ENCODE measurements at places on chromosomes 11 and 22.

DNA sequence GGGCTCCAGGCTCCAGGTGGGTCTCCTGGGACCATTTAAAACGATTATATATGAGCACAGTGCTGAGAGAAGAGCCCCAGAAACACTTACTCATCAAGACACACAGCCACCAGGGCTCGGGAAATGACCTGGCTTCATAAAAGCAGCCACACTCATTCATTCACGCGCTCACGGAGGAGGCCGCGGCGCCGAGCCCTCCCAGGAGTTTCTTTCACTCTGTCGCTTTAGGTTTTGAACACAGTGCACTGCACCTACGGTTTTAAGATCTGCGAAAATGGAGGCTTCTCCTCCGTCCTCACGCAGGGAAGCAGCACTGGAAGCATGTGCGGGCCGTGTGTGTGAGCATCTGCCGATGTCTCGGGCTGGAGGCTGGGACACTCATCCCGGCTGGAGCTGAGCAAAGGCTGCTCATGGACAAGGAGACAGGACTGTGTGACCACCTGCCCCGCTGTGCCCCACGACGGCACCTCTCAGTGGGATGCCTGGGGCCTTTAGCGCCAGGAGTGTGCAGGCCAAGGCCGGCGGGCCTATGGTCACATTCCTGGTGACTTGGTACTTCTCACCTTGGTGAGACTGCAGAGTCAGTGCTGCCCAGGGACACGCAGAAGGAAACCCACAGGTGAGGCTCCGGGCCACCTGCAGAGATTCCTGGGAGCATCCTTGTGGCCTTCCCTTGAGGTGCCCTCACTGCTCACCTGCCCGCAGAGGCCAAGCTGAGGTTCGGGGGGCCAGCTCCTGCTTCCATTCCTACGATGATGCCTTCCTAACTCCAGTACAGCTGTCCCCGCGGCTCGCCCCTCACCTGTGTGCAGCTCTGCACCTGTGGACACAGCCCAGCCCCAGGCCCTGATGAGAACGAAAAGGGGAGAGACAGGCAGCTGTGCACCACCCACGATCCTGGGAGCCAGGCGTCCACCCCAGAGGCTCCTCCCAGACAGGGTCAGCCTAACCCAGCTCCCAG, 872.0 kb downstream of the BRD1 start:
- DNase-seq, result no peak

DNA sequence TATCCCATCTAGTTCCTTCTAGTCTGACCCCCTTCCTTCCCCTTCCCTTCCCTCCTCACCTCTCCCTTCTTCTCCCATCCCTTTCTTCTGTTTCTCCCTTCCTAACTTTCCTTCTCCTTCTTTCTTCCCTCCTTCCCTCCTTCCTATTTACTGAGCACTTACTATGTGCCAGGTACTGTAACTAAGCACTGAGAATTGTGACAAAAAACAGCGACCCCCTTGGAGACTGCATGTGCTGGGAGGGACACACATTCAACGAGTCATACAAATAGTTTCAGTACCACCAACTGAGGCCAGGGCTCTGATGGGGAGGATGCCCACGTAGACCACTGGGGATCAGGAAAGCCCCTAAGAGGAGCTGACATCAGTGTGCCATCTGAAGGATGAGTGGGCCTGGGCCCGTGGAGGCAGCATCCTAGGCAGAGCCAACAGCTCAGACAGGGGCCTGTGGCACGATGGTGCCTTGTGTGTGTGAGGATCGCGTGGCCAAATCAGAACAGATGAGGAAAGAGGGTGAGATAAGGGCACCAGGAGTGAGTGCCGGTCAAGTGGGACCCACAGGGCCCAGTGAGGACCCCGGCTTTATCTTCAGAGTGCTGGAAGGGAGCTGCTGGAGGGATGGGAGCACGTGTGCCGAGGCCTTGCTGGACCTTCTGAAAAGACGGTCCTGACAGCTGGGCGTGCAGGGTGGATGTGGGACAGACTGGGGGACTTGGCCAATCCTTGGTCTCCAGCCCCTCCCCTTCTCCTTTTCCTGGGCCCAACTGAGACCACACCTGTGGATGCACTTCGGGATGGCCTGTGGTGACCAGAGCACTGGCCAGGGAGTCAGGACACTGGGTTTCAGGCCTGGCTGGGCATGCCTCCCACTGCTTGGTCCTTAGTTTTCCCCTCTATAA, 38.4 kb upstream of the CRYBB3 start:
- DNase-seq, result no peak

DNA sequence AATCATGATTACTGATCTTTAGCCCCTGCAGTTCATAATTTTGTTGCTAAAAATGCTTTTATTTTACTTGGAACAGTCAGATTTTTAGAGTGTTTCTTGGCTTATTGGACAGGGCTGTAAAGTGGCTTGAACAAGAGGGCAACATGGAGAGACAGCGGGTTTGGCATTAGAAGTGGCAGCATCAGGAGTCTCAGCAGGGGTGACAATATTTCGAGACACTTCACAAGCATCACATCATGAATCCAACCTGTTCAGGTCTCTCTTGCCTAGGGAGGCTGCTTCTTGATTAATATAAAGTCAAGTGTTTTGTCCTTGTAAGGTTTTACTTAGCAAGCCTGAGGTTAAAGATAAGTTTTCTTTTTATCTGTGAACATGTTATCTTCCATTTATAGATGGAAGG, 2249.5 kb downstream of the LRRC4C start:
- no peak for DNase-seq

GRCh38 chr11:33248416-33248971, 8.7 kb upstream of the HIPK3 start:
- no peak for DNase-seq

DNA sequence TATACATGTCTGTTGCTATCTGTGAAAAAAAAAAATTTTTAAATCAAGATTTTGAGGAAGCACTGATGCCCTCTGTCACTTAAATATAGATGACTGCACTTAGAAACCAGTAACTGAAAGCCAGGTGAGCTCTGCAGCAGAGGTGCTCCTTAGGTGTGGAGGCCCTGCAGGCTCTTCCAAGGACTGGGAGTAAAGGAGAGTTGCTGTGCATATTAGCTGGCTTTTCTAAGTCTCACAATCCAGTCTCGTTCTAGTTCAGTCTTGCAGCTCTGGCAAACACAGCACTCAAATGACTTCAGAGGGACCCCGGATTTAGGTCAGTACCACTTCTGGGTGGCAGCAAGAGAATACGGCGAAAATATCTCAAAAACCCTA, 61.0 kb downstream of the LARGE2 start:
- no peak for DNase-seq

DNA sequence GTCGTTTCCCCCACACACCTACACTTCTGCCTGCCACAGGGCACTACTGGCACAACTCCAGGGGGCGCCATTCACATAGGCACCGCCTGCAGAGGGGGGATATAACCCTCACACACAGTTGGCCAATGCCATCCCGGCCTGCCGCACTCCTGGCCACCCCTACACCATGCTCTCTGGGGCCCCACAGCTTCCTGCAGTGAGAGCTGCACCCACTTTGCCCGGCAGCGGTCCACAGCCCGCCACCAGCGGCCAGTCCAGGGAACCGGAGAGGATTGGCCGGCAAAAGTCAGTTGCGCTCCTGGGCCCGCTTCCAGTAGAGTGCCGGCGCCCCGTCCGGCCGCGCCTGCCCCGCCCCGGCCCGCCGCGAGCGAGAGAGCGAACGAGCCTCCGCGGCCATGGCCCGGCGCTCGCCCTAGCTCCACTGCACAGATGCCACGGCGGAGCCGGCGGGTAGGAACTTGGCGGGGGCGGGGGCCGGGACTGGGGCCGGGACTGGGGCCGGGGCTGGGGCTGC, 25.6 kb upstream of the SUSD2 start:
- peak; percentile 54 for DNase-seq

DNA sequence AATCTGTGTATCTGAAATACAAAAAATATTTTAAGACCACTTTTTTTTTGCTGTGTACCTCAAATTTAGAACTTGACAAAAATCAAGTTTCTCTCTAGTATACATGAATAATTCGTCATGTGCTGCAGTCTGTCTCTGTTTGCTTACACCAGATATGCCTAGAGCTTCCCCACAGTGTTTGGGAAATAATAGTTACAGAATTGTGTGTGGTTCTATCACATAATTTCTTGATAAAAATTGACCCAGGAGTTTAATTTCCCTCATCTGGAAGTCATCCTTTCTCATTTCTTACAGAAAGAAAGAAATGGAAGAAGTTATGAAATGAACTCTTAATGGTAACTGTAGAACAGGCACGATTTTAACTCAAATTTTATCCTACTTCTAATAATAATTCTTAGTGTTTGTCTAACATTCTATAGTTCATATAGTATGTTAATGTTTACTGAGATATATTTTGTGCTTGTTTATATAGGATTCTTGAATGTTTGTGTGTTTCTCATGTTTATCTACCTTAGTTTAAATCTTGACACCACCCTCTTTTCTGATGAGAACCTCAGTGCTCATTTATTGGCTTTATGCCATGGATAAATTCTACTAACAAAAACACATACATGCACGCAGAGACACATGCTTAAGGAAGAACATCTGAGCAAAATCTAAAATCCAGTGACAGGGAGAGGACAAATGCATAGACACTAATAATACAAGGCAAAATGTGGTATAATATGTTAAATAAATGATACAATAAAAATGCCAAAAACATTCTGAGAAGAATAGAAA, 61.4 kb upstream of the CTSC start:
- no peak for DNase-seq

Measured in globus pallidus (tissue), 1 donor.